Cortex of kidney (tissue), 1 donor: ENCODE measurements at places on chromosomes 11 and 22.

GRCh38 chr11:61091373-61092279, 10.7 kb upstream of the CD5 start:
- DNase-seq: no peak

DNA sequence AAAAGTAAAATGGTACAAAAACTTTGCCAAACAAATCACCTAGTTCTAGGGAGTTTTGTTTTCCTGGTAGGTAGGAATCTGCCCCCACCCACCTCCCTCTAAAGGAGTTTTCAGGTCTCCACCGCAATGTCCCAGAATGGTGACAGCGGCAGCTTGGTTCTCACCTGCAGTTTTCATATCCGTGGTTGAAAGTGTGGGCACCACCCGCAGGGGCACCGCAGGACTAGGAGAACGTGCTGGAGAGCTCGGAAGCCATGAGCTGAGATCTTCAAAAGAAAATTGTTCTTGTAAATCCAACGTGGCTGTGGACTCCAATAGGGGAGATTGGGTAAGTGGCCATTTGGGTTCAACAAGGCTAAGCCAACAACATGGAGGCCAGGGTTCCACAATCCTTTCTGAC, 10.8 kb downstream of the NFRKB start:
- DNase-seq: no peak

- DNase-seq: no peak
Observed at GRCh38 chr11:116312570-116313391, 460.0 kb downstream of the BUD13 start.

GRCh38 chr11:66820901-66821300, 22.3 kb upstream of the RCE1 start:
- no peak for DNase-seq

GRCh38 chr11:75465701-75466531, 32.9 kb upstream of the KLHL35 start:
- DNase-seq: no peak

GRCh38 chr11:104435494-104435893, 271.5 kb upstream of the PDGFD start:
- no peak for DNase-seq

- no peak for DNase-seq
Observed at GRCh38 chr11:69219991-69220390, 64.3 kb downstream of the SMIM38 start.

DNA sequence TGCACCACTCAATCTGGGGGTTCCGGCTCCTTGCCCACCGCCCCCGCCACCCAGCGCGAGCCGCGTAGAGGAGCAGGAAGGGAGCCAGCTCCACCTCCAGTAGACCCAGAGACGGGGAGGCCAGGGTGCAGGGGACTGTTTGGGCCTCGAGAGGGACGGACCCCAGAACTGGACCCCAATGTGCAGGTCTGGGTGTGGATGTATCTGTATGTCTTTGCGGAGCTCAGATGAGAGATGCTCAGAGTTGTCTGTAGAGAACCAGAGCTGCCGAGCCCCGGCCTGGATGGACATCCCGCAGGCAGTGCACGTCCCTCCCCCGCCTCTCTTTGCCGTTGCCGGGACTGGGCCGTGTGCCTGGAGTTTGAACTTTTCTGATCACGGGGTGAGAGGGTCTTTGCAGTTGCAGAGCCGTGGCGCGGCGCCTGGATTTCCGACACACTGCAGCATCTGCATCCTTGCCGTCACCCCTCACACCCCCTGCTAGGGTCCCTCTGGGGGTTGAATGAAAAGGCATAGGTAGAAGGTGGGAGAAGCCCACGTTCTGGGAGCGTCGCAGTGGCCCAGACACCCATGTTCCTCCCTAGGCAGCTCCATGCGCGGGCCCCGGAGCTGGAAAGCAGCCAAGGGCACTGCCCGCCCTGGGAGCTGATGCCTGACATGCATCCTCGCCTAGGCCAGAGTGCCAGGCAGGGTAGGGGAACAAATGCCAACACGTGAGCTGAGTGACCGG, 105.2 kb downstream of the KCNQ1 start:
- DNase-seq: no peak

GRCh38 chr11:2208691-2209369, 37.2 kb upstream of the TH start:
- no peak for DNase-seq

DNA sequence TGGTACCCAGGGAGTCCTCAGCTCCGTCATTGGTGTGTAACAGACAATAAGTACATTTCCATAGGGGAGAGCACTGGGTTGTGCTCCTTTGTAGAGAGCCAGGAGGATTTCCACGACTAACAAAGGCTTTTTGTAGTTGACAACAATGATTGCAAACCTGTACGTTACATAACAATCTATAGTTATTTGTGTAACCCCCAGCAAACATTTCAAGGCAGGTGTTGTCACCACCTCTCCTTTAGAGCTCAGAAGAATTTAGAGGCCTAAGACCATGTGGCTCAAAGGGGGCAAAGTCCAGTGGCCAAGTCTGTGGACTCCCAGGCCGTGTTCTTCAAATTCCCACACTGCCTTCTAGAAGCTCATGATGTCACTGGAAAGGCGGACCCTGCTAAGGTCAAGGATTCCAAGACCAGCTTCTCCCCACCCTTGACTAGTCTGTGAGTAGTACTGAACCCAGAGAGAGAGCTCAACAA, 15.8 kb downstream of the RPL27A start:
- DNase-seq: no peak

- no peak for DNase-seq
Observed at GRCh38 chr22:11598492-11599440, 3929.2 kb upstream of the OR11H1 start.

DNA sequence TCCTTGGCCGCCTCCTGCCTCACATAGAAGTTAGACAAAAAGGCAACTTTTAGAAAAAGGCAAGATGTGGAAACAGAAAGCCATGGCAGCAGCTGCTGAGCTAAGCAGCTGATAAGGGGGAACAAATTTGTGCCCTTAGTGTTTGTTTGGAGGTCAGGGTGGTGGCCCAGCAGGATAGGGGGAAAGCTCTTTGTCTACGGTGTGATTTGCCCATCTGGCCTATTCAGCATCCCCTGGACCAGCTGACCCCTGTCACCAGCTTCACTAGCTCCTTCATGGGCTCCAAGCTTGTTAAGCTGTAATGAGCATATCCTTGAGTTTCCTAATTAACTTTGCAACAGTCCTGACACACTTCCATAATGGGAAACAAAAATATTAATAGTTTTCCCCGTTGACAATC, 5.9 kb upstream of the ME3 start:
- no peak for DNase-seq

DNA sequence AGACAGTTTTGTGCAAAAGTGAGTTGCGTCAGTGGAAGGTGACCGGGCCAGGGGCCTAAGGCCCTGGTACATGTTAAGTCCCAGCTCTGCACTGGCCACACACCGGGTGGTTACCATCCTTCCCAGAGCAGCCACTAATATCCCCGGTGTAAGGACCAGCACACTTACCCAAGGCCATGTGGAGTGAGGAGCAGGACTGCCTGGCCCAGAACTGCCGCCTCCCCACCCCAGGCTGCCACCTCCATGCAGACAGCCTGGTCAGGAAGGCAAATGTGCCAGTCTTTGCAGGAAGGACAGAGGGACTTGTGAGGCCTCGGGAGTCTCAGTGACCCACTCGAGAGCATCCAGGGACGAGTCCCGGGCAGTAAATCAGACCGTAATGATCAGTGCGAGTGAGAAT, 102.9 kb downstream of the MORC2 start:
- no peak for DNase-seq

DNA sequence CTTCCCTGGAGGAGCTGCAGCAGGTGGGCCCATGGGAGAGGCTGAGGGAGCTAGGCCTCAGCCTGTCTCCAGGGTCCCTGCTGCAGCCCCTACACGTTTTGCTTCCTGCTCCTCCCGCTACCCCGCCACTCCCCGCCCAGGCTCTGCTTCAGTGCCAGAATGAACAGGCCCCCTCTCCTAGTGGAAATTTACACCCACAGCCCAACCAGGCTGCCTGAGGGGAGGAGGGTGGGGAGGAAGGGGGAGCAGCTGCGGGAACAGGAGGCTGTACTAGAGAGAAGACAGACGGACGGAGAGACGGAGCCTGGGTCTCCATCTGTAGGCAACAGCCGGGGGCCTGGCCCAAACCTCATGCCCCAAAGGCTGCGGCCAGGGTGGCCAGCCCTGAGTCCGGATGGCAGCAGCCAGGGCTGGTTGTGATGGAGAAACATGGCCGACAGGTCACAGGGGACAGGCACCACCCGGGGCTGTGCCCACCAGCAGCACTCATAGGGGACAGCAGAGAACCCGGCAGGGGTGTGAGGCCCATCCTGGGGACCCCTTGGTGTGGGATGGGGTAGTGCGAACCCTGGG, 20.6 kb downstream of the FLRT1 start:
- DNase-seq: no peak

DNA sequence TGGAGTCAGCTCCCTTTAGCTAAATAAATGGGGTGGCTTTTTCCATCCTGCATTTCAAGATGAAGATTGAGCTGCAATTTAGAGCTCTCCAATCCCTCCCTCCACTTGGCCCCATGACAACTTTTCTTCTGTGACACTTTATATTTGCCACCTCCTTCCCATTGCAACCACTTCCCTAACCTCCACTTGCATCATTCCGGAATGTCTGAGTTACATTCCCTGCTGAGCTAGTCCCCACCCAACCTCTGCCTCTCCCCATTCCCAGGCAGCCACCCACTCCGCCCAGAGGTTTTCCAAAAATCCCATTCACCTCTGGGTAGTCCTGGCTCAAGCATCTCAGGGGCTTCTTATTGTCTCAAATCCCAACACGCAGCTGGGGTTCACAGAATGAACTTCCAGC, 24.7 kb downstream of the PC start:
- DNase-seq: no peak

DNA sequence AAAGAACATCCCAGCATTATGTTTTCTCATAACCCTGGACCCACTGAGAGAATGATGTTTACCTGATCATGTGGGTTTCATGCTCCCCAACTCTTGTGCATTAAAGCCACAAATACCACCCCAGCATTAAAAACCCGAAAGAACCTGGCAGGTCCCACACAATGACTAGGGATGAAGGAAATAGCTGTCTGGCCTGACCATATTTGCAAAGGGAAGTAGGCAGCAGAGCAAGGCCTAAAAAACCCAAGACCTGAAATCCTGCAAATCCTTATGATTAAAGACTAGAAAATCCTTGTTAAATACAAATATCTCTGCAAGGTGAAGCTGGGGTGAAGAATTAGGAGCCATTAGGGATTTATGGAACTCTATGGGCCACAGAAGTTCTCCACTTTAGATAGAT, 23.7 kb downstream of the PAK1 start:
- no peak for DNase-seq
